ENCODE measurements at places on chromosomes 3 and 15.

DNA sequence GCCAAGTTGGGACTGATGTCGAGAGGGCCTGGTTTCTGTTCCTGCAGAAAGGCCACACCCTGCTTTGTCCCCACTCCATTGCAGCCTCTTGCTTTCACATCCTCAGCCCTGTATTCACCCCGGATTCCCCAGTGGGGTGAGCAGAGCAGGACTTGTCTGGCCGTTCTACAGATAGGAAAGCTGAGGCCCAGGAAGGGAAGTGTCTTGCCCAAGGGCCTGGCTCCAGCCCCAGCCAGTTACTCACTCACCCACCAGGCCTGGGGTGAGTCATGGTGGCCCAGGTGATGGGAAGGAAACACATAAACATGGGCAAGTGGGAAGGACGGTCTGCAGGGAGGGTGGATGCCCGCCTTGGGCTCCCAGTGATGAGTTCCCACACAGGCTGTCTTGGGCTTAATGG lies 6.1 kb upstream of the DUSP7 start:
- DNase-seq: peak; percentile 91

GRCh38 chr3:149579838-149580542 lies 77.8 kb downstream of the WWTR1 start:
- peak; percentile 41 for DNase-seq

DNA sequence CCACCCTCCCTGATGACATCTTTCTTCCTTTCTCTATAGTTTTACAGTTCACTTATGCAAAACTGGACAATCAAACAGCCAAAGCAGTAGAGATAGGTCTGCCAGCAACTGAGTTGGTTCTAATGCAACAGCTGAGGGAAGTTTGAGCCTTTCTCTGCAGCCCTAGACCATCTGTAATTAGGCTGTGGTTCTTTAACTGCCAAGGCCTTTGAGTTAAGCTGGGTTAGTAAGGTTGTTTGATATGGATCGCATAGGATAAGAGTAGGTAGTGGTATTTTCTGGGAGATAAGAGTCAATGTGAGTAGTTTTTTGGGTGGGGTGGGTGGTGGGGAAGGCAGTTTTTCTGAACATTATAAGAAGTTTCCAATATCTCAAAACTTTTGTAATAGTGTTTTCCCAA lies 3.0 kb downstream of the RPL39L start:
- no peak for DNase-seq

- DNase-seq: no peak
Observed at GRCh38 chr15:95901271-95901670, 429.2 kb upstream of the NR2F2 start.

DNA sequence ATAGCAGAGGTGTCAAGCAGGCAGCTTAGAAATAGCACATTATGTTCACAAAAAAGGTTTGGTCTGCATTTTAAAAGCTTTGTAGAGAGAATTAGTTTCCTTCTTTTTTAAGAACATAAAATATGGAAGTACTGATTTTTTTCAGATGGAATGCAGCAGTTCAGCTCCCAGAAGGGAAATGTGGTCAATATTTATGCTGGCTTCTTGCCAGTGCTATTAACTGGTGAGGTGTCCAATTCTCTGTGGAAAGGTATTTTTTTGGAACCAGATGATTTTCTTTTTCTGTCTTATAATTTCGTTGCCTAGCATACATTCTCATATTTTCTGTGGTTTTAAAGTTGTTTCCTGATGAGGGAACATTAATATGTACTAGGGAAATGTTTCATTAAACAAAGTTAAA lies 211.4 kb upstream of the ZNF385D start:
- DNase-seq: no peak

GRCh38 chr15:73910522-73911303 lies 15.5 kb upstream of the LOXL1 start:
- DNase-seq: no peak

DNA sequence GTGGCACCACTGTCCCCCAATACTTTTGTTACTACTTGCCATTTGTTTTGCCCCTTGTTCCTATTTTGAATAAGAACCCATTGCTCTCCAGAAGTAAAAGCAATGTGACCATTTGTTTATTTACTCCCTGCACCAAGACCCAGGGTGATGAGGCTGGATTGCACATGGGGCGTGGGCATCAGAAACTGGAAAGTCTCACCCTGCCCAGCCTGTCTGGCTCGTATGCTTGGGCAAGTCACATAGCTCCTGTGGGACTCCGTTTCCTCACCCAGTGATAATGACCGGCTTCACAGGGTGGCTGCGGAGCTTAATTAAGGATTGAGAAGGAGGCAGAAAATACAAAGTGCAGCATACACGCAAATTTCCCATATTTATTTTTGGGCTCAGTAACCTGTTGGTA lies 167.7 kb upstream of the ICE2 start:
- DNase-seq: no peak

GRCh38 chr3:12907729-12908128 lies 66.4 kb upstream of the RPL32 start:
- no peak for DNase-seq

DNA sequence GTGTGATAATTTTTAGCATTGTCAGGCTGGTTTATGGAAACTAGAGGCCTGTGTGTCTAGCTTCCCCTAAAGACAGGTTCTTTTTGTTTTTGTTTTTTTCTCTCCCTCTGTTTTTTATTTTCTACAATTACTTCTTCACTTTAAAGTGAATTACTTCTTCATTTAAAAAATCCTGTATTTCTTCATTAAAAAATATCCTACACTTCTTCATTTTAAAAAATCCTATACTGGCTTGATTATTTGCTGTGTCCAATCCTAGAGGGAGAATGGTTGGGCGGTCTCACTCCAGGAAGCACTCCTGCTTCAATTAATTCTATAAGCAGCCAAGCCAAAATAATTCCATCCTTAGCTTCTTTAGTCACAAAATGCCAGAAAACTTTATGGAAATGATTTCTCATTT lies 11.8 kb downstream of the ATG7 start:
- DNase-seq: no peak

DNA sequence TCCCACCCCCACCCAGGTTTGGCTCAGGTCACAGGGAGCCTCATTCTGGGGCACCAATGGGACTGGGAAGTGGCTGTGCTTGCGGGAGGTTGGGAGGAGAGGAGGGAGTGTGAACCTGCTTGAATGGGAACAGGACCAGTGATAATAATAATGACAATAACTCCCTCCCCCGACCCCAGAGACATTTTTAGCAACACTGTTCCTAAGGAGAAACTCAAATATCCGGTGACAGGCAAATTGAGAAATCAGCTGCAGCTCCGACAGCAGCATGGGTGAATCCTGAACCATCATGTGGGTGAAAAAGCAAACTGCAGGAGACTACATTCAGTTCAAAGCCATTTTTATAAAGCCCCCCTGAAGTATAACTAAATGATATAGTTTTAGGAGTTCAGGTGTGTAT lies 11.6 kb upstream of the RPL29 start:
- DNase-seq: no peak

- DNase-seq: no peak
Observed at GRCh38 chr3:23665741-23666140, 140.0 kb upstream of the UBE2E1 start.

- no peak for DNase-seq
Observed at GRCh38 chr3:48596157-48596556, 1.0 kb upstream of the COL7A1 start.

- DNase-seq: no peak
Observed at GRCh38 chr3:135125171-135125801, 330.2 kb downstream of the EPHB1 start.

DNA sequence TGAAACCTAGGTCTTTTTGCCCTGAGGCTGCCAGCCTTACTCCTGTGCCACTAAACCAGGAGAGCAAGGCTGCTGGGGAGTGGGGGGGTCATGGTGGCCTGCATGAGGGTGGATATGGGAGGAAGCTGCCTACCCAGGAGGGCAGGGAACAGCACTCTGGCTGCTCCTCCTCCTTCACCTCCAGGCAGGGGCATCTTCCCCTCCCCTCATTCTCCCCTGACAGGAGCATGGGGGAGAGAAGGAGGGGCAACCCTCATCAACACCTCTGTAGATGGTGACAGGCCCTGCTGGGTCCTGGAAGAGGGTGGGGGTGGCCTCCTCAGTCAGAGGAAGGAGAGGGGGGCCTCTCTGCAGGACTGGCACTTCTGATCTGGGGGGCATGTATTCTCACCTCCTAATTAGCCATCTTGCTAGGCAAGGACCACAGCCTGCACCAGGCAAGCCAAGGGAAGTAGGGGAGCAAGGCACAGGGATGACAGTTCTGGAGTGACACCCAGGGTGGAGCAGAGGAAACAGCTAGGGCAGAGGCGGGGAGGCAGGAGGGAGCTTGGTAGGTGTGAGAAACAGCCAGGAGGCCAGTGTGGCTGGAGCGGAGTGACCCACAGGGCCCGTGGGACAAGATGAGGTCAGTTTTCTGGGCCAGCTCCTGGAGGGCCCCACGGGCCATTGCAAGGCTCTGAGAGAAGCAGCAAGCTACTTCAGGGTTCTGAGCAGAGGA lies 4.9 kb downstream of the CCDC33 start:
- no peak for DNase-seq

- DNase-seq: no peak
Observed at GRCh38 chr15:70247281-70247680, 149.6 kb upstream of the TLE3 start.

DNA sequence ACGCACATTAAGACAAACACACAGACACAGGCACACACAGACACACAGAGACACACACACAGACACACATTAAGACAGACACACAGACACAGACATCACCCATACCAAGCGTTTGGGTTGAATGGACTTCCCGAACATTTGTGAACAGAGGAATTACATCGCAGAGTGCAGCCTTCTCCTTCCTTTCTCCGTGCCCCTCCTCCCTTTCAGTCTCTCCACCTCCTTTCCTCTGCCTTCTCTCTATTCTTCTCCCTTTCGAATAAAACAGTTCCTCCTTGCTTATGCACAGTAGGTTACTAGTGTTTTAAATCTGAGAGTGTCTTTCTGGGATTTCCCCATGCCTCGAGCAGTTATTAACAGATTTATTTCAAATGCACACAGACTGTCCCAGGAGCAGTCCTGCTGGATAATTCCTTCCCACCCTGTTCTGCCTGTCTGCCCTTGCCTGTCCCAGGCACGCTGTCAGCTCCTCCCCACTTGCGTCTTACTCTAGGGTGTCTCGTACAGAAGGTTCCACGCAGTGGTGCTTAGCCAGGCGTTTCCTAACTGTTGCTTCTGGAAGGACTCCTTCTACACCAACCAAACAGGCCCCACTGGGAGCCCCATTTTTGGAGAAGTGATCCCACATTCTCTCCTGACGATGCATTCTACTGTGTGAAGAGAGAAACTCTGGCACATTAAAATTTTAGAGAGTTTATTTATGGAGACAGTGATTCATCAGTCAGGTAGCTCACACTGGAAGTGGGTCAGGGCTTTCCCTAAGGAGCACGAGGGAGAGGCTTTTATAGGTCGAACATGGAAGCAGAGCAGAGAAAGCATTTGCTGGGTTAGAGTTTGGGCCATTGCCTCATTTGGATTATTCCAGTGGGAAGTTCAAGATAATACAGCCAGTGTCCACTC lies 163.8 kb downstream of the SV2B start:
- peak; percentile 41 for DNase-seq

GRCh38 chr3:190728574-190729246 lies 133.8 kb downstream of the GMNC start:
- no peak for DNase-seq

DNA sequence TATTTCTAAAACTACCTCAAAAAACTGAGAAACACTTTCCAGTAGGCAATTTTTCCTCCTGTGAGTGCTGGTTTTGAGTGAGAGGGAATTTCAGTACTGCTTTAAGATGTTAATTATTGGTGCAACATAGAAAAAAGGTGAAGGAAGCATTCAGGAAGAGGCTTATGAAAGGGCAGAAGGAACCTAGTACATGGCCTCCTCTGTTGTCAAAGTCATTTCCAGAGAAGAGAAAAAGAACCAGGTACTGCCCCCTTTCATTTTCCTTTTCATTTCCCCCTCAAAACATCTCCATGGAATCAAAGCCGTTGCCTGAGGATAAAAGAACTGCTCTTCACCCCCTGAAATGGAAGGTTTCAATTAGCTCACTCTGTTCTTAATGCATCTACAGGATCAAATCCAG lies 19.8 kb downstream of the RARRES1 start:
- DNase-seq: no peak

DNA sequence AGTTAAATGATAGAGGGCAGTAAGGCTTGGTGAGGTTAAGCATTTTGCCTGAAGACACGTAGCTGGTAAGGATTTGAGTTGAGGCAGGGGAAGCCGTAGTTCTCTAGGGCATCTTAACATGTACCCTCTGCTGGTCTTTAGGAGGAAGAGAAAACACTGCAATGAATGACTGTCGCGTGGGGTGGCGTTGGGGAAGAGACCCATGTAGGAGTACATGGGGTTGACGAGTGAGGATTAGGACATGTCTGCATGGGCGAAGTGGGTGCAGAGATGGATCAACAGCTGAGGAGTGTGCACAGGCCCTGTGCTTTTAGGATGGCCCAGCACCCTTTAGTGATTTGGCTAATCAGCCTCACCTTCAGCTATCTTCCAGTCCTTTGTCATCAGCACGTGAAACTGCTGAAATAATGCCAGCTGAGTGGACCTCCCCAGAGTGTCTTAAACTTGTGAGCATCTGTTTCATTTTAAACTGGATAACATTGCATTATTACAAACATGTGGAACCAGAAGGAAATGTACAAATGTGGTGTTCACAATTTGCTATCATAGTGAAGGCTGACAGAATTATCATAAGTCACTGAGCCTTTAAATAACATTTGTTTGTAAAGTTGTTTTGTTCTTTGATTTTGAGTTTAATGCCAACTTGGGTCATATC lies 15.3 kb downstream of the P2RY14 start:
- no peak for DNase-seq

DNA sequence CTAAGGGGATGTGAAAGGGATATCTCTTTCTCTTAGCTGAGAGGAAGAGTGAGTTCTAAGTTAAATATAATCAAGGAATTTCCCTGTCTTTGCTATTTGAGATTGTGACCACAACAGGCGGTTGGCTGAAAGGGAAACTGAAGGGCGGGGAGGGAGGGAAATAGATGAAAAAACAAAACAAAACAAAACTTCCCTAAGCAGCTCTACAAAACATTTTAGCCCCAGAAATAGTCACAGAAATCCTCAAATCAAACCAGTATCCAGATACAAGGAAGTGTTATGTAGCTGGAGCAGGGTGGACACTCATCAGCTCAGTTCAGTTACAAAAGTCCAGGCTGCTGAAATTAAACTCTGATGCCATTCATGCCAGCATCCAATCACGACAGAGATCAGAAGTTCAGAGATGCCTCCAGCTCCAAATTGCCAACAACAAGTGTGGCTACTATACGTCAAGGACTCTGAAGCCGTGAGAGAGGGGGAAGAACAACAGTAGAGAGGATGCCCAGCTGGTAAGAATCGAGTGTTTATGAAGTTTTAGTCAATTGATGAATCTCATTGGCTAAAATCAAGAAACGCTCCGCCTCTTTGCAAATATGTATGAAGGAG lies 319 bp upstream of the TP63 start:
- peak; percentile 63 for DNase-seq
